Foreskin fibroblast (primary cell): ENCODE measurements at places on chromosomes 3 and 15.
A peak's percentile ranks its signal among the peaks of the same experiment; 100 is the strongest.

DNA sequence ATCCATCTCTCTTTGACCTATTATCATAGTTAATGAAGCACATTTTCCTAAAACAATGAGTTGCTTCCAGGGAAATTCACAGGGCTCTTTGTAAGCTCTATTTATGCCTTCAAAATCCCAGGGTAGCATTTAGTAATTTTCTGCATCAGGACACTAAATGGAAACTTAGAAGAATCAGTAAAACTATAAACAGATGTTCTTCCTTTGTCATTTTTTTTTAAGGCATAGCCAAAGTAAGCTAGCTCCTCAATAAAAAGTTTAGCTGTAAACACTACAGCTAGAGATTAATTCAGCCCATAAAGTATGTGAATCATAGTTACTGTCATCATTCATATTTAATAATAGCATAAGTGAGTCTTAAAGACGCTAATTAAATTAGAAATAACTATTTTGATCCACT, 79.3 kb downstream of the RPL22L1 start:
- no peak for DNase-seq

DNA sequence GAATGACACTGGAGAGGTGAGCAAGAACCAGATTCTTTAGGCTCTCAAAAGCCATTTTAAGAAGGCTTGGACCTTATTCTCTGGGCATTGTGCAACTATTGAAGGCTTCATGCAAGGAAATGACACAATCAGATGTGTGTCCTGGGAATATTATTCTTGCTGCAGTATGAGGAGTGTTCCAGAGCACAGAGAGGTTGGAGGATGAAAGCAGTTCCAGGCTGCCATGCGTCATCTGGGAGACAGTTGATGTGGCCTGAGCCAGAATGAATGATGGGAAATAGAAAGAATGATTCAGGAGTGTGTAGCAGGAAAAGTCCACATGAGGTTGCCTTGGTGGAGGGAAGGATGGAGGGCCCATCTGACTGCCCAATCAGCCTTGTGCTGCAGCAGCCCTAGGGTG, 123.1 kb downstream of the CHCHD6 start:
- peak; percentile 49 for DNase-seq

DNA sequence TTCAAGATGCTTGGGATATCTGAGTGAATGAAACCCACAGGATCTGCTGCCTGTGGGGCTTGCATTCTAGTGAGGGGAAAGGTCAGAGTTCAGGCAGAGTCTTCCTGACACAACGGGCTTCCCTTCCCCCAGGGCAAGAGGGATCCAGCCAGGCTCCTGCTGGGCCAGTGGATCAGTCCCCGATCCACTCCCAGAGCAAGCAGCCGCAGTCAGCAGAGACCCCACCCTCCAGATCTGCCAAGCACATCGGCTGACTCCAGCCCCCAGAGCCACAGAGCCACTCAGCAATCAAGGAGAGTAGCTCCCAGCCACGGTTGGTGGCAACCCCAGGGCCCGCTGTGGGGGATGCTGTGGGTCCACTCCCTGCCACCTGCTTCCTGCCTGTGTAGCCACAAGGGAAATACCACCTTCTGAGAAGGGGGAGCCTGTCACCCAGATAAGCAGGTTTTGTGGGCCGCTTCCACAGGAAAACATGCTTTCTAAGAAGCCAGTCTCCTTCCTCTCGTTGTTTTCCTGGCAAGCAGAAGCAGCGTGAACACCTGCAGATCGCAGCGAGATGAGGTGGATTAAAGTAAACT, 44.9 kb downstream of the CPN2 start:
- DNase-seq = no peak

GRCh38 chr15:26771578-26772153, 1.2 kb downstream of the GABRB3 start:
- no peak for DNase-seq

DNA sequence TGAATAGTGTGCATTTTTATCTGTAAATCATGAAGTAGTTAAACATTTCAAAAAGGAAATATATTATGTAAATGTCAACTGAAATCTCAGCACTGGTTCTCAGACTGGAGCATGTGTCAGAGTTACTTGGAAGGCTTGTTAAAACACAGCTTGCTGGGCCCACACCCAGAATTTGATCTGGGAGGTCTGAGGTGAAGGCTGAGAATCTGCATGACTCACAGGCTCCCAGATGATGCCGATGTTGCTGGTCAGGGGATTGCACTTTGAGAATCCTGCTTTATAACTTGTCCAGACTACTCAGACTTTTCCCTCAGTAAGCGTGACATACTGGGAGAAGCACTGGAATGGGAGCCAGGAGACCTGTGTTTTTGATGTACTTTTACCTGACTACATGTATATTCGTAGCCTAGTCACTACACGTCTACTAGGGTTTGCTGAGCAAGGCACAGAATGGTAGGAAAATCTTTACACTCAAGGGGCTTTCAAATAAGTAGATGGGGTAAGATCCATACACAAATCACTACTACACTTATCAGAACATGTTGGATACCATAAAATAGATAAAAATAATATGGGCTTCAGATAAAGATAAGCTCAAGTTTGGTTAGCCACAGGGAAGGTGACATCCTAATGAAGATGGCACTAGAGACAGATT, 77.1 kb upstream of the MEX3B start:
- peak; percentile 97 for DNase-seq

DNA sequence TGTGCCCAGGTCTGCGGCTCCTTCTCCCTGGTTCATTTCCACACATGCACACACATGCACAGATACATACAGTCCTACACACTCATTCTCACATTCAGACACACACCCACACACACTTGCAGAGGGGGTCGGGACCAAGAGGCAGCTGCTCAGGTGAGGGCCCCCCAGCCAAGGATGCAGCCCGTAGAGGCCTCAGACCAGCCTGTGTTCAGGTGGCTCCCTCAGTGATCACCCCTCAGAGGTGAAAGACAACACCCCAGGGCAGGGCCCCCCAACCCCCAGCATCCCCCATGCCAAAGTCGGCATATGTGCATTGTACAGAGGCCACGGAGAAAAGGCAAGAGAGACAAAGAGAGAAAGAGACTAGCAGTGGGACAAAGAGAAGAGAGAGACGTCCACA, 5.9 kb upstream of the CORO2B start:
- no peak for DNase-seq

- peak; percentile 31 for DNase-seq
Observed at GRCh38 chr3:140953028-140953960, 11.7 kb downstream of the SLC25A36 start.

DNA sequence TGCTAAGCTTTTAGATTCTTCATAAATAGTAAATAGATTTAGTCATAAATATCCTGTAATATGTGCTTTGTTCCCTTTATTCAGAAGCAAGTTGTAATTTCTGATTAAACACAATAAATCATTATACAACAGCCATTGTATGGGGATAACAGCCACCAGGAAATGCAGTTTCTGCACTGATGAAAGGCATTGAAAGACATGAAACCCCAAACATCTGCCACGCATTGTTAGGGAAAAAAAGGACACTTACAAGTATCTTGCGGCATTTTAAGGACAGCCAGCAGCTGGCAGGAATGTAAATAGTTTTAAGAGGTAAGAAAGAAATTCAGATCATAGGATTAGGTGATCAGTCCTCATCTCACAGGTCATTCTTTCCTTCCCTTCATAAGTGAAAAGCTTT, 801.1 kb upstream of the LMCD1 start:
- DNase-seq = no peak

DNA sequence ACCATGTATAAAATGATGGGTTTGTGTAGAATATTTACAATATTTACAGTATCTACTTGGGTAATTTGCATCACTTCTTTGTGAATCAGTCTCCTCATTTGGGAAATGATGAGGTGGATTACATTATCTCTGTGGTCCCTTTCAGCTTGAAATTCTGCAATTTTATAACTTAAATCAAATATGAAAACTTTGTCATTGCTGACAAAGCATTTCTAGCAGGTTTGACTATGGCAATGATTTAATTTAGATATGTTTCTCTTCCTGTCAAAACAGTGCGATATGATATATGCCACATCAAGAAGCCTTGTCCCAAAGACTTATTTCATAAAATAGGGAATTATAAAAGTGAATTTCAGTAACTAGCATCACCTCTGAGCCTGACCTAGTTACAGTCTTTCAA, 315.8 kb upstream of the MEIS2 start:
- no peak for DNase-seq

DNA sequence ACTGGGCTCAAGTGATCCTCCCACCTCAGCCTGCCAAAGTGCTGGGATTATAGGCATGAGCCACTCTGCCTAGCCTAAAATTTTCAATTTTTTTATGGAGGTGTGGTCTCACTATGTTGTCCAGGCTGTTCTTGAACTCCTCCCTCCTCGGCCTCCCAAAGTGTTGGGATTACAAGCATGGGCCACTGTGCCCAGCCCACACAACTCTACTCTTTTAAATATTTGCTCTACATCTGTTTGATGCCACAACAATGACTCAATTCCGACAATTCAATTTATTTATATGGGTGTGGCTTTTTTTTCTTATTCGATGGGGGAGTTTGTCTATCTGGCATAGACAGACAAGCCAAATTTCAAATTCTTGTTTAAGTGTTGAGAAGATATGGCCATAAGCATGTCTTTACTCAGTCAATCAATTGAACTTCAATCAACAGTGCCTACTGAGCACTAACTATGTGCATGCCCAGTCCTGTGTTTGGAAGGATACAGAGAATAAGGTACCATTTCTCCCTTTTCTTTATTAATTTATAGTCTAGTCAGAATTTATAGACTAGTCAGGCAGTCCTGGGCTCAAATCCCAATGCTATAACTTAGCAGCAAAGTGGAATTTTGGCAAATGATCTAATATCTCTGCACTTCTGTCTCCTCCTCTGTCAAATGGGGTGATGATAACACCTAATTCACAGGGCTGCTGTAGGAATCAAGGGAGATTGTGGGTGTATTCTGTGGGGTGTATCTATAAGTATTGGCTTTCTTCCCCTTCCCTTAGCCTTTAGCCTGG, 54.6 kb upstream of the PIAS1 start:
- peak; percentile 18 for DNase-seq

- no peak for DNase-seq
Observed at GRCh38 chr15:95017666-95018328, 786.4 kb downstream of the MCTP2 start.

- no peak for DNase-seq
Observed at GRCh38 chr3:158568784-158569183, 2.2 kb upstream of the MLF1 start.
